Right cardiac atrium (tissue), 5 donors: ENCODE measurements at places on chromosomes 12 and 14. TPM values are rescaled to one million over a fixed set of nuclear protein-coding genes. Genes with fewer than 3 reads are reported as not detected.
A peak's percentile ranks its signal among the peaks of the same experiment; 100 is the strongest.

DNA sequence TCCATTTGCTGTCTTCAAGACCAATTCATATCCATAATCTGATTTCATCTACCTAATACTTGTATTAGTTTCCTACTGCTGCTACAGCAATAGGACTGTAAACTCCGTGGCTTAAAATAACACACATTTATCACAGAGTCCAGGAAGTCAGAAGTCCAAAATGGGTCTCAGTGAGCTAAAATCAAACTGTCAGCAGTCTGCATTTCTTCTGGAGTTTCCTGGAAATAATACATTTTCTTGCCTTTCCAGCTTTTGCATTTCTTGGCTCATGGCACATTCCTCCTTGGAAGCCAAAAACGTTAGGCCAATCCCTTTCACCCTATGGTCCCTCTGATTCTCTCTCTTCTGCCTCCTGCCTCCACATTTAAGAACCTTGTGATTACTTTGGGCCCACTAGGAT, 239.8 kb downstream of the PRKD1 start:
- DNase-seq: no peak

DNA sequence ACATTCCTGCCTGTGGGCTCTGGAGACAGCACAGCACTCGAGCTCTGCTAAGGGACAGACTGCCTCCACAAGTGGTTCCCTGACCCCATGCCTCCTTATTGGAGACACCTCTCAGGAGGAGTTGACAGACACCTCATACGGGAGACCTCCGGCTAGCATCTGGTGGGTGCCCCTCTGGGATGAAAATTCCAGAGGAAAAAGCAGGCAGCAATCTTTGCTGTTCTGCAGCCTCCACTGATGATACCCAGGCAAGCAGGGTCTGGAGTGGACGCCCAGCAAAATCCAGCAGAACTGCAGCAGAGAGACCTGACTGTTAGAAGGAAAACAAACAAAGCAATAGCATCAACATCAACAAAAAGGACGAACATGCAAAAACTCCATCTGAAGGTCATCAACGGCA, 639.4 kb downstream of the SLC16A7 start:
- DNase-seq: no peak

- DNase-seq: no peak
Observed at GRCh38 chr12:1185460-1186182, 194.6 kb downstream of the ERC1 start.

GRCh38 chr14:77094672-77095284, 3.3 kb upstream of the CIPC start:
- DNase-seq: peak; percentile 85

- DNase-seq: no peak
Observed at GRCh38 chr12:1972260-1972659, 32.0 kb downstream of the DCP1B start.

SLC6A13 gene
- total RNA-seq: 2.6 TPM

SLC4A8 gene
- total RNA-seq: 0.25 TPM

ACRBP gene
- 1.1 TPM for total RNA-seq

CLEC4C gene
- not detected for total RNA-seq
